ENCODE measurements at places on chromosomes 1 and 21.

- DNase-seq = no peak
Measured at GRCh38 chr21:17512253-17513213, at the start of gene CXADR. TSS of gene CXADR (plus strand) at chr21:17513043. CDS start at chr21:17513130, 87 bp downstream.

DNA sequence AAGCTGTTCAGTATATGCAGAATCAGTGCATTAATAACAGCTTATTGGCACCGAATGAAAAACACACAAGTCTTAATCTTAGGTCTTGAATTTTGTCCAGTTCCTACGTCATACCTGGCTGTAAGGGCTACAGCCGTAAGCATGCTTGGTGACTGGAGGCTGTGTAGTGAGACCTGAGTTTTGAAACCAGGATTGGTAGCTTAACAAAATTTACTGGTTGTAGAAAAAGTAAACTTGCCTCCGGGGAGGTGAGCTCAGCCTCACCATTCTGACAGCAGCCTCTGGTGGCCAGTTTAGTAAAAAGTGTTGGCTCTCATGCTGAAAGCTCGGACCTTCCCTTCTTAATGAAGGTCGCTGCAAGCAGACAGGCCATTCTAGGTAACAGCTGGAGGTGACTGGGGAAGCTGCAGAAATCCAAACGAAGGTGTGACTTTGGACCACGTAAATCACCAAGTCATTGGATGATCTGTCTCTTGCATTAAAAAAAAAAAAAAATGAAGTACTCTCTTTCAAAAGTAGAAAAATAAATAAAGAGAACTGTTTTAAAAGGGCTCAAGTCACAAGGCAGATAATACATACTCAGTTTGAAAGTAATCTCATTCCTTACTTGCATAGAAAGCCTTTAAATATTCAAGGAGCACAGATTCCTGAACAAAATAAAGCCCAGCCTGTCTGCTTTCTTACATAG, 48.9 kb downstream of the HLCS start:
- DNase-seq = peak; percentile 19

DNA sequence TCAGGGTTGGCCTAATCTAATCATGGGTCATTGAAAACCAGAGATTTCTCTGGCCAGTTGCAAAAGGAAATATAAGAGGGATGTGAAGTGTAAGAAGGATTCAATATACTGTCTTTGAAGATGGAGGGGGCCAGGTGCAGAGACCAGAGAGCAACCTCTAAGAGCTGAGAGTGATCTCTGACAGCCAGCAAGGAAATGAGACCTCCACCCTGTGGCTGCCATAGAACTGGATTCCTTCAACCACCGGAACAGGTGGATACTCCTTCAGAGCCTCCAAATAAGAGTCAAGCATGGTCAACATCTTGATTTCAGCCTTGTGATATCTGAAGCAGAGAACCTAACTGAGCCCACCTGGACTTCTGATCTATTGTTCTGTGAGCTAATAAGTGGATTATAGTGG, 128.4 kb downstream of the CYYR1 start:
- peak; percentile 50 for DNase-seq

DNA sequence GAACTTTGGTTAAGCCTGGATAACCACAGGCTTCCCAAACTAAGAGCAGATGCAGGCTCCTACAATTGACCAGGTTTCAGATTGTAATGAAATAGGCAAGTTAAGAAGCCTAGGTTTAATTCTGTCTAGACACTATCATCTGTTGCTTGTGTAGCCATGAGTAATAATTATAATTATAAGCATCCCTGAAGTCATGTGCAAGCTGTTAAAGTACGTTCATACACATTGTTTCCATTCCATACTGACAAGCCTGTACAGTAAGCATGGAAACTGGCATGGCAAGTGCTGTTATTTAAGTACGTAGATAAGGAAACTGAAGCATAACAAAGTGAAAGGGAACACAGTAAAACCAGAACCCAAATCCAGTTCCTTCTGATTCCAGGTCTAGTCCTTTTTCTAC, 557.2 kb upstream of the BEND5 start:
- DNase-seq = no peak

GRCh38 chr1:216740331-216740730, 17.1 kb upstream of the ESRRG start:
- no peak for DNase-seq

DNA sequence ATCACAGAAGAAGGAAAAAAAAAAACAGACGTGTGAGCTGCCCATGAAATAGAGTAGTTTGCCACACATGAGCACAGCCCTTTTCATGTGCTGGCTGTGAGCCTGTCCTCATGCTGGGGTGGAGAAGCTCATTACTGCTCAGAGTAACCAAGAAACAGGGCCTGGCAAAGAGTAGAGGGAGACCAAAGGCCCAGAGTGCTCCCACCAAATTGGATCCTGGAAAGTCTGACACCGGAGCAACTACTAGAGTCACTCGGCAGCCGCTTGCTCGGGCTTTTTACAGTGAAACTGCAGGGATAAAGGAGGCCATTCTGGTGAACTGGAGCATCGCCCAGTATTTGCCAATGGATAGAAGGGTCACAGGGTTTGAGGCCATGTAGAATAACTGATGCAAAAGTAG, 64.4 kb upstream of the BARHL2 start:
- no peak for DNase-seq

Data from LHCN-M2 (cell line).